ENCODE measurements at places on chromosomes 12 and 14.
A peak's percentile ranks its signal among the peaks of the same experiment; 100 is the strongest.

DNA sequence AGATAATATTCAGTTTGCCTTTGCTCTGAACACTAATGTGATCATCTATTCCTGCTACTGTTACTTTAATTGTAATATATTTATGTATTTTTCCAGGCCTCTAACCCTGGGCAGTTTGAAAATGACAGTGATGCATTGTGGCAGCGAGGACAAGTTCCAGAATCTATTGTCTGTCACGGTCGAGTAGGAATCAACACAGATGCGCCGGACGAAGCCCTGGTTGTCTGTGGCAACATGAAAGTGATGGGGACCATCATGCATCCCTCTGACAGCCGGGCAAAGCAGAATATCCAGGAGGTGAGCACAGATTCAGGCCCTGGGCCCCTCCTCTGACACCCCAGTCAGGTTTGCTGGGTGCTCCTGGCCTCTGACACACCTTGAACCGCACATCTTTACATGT lies 78.5 kb downstream of the MYRFL start:
- DNase-seq = no peak

GRCh38 chr14:99118946-99119345 lies 153.1 kb downstream of the BCL11B start:
- DNase-seq = no peak

DNA sequence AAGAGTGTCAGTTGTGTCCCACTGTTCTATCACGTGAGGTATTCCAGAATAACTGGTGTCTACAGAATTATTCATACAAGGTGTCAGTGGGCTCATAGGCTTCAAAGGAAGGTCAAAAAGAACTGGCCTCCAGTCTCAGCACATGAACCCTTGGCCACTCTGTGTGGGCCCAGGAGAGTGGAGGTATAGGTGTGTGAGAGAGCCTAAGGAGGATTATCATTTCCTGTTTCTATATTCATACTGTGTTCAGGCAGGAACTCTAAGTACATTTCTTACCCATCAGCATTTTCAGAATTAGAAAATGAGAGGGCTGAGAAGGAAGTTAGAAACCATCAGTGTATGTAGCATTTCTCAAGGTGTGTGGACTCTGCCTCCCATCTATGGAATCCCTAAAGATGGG lies 87.0 kb downstream of the BTG1 start:
- no peak for DNase-seq

GRCh38 chr12:59843260-59843843 lies 247.5 kb downstream of the SLC16A7 start:
- DNase-seq = no peak

DNA sequence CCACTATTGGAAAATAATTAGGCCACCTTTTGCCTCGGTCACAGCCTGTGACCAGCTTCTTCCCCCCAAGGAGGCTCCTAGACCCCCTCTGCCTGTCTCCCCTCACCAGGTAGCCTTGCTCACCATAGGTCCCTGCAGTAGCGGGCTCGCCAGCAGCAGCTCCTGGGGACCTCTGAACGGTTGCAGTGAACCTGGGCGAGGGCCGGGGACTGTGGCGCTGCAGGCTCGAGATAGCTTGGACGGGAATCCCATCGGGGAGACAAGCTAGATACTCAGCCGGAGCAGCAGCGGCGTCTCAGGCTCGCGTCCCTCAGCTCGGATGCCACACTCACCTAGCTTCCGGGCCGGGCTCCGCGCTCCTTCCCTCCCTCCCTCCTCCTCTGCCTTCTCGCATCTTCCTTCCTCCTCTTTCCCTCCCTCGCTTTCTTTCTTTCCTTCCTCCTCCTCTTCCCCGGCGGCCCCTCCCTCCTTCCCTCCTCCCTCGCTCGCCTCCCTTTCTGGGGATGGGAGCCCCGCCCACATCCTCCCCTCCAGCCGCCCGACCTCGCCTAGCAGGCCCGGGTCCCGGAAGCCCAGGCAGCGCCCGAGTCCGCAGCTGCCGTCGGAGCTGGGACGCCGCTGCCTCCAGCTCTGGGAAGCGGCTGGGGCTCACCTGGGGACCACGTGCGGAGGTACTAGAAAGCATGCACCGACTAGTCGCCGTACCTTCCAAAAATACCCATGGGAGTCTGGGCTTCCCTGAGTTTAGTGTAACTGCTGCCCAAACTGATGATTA lies at the start of gene BMP4:
Gene BMP4 (minus strand): TSS at position 399 of the 775 bp plus-strand sequence. CDS start 4,603 bp downstream, outside the sequence.
- no peak for DNase-seq

GRCh38 chr14:87278415-87278814 lies 714.6 kb downstream of the GALC start:
- DNase-seq = no peak

DNA sequence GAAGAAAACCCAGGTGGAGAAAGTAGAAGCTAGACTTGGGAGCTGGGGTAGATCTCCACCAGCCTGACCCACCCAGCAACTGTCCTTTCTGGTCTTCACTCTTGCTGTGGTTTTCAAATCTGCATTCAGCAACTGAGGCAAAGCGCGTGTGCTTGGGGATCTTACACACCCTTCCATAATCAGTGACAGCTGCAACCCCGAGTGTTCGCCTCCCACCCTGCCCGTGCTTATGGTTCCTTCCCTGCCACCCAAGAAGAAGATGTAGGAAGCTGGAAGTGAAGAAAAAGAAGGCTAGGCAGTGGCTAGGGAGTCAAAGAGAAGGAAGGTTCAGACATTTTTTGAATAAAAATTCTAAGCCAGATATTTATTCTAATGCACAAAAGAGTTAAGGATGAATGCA lies 162.6 kb upstream of the CCND2 start:
- no peak for DNase-seq

- no peak for DNase-seq
Observed at GRCh38 chr14:61451491-61451890, 130.1 kb downstream of the PRKCH start.

- no peak for DNase-seq
Observed at GRCh38 chr12:20320552-20320951, 47.8 kb upstream of the PDE3A start.

GRCh38 chr14:88454886-88455285 lies 69.4 kb downstream of the SPATA7 start:
- DNase-seq = no peak

- DNase-seq = no peak
Observed at GRCh38 chr12:62435303-62436163, 31.1 kb upstream of the MON2 start.

- peak; percentile 20 for DNase-seq
Observed at GRCh38 chr12:111788178-111788654, 21.5 kb downstream of the ALDH2 start.

GRCh38 chr12:6928703-6929407 lies 1.1 kb downstream of the ATN1 start:
- no peak for DNase-seq

GRCh38 chr12:80293347-80293746 lies 150.7 kb upstream of the PTPRQ start:
- DNase-seq = no peak

DNA sequence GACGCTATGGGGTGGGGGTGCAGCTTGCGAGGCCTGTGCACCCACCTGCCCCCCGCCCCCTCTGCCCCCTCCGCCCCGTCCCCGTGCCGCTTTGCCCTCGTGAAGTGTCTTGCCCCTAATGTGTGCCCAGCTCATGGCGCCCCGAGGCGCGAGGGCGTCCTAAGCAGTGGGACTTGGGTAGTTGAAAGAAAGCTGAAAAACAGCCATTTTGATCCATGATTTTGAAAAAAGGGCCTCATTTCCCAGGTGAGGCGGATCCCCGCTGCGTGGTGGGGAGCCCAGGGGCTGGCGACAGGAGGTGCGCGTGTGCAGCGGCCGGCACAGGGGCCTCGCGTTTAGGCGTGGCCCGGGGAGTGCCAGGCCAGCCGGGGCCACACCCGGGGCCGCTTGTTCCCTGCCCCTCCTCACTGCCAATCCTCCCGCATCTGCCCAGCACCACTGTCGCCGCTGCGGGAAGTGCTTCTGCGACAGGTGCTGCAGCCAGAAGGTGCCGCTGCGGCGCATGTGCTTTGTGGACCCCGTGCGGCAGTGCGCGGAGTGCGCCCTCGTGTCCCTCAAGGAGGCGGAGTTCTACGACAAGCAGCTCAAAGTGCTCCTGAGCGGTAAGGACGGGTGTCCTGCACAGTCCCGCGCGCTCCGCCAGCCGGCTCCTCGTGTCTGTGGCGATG lies 11.8 kb downstream of the ZFYVE21 start:
- no peak for DNase-seq

- no peak for DNase-seq
Observed at GRCh38 chr12:58463051-58463450, 457.3 kb downstream of the LRIG3 start.

DNA sequence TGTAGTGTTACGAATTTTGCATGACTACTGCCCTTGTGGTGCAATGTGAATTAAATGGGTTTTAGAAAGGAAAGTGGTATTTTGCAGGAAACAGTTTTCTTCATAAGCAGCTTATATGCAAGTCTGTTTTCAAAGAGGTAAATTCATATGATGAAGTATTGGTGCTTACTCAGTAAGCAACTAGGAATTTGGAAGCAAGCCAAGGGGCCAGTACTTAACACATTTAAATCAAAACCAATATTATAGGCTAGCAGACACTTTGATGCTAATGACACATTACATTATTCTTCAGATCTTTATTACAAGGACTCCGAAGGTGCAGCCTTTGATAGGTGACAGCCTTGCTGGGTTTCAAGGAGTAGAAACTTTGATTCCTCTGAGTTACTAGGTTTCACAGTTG lies 23.1 kb downstream of the MGAT4C start:
- DNase-seq = no peak

DNA sequence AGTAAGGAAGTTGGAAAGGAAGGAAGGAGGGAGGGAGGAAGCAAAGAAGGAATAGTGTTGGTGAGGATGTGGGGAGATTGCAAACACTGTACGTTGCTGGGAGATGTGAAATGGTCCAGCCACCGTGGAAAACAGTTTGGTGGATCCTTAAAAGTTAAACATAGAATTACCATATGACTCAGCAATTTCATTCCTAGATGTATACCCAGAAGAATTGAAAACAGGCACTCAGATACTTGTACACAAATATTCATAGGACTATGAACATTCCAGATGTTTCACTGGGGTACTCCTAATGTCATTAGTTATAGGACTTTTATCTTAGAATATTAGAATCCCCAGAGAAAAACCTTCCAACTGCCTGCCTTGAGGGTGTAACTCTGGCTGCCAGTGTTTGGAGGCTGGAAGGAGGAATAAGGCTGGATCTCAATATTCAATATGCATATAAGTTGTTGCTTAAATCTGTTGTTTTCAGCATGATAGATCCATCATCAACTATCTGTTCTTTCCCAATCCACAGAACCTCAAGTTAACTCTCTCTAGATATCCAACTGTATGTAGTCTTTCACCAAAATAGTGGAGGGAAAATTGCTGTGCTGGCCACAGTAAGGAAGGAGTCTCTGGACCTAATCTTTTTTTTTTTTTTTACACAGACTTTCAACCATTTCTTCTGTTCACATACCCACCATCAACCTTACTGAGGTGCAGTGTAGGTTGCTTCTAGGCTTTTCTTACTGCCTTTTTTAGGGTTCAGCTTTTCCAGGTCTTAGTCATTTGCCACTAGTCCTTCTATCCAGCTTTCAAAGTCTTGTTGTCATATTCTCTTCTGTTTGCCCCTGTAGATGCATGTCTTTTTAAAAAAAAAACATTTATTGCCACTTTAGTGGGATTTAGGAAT lies 94.5 kb downstream of the DNAI7 start:
- no peak for DNase-seq

- no peak for DNase-seq
Observed at GRCh38 chr12:115163710-115164109, 479.7 kb upstream of the TBX3 start.

GRCh38 chr12:16272222-16272621 lies 5.3 kb downstream of the SLC15A5 start:
- DNase-seq = no peak

DNA sequence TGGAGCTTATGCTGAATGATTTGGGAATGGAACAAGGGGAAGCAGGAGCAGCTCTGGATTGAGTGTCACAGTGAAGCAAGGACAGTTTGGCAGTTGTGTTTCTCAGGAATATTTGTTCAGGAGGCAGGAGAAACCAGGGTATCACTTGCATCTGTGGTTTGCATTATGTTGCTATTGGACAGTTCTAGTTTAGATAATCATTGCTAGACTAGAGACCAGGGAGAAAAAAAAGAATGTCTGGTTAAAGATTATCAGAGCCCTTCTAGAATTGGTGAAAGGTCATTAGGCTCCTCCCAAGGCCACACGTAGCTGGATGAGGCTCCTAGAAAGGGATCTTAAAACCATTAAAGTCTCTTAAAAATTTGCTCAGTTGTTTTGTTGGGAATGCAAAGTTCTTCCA lies 17.0 kb upstream of the SRSF5 start:
- DNase-seq = peak; percentile 42

GRCh38 chr14:89292579-89293313 lies 124.3 kb downstream of the FOXN3 start:
- DNase-seq = no peak

DNA sequence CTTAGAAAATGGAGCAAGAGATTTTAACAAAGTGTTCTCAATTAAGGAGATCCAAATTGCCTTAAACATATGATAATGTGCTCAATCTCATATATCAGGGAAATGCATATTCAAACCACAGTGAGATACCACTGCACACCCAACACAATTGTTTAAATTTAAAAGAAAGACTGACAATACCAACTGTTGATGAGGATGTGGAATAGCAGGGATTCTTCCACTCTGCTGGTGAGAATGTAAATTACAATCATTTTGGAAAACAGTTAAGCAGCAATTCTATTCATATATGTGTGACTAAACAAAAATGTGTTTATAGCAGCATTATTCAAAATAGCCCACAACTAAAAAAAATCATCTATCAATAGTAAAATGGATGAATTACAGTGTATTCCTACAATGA lies 144.2 kb downstream of the KICS2 start:
- DNase-seq = no peak

- DNase-seq = no peak
Observed at GRCh38 chr12:66251049-66251448, 51.2 kb upstream of the HELB start.

GRCh38 chr12:40325349-40325960 lies 100.7 kb downstream of the LRRK2 start:
- DNase-seq = peak; percentile 53

DNA sequence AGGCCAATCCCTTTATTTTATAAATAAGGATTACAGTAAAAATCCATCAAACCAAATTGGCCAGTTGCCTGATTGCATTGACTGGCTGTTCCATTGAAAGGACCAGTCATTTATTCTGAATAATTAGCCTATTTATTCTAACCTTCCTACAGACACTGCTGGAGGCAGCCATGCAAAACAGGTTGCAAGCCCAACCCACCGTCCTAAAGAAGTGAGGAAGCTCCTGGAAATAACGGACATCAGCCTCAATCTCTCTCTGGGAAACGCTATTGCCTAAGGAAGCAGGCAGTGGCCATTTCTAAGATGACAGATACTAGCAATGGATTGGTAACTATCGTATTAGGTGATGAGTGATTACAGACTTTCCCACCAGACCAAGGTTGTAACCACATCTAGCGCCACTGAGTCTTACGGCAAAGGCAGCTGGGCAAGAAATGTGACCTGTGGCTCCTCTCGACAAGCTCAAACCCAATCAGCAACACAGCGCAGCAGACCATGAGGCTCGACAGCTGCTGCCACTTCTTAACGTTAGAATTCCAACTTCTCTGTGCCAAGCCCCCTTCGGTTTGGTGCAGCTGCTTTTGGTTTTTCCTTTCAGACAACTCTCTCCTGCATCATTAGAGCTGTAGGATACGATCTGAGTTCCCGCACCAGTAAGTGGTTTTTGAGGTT lies 134.2 kb downstream of the KCNK10 start:
- DNase-seq = no peak
